HL-60 (cell line): ENCODE measurements at places on chromosomes 4 and X.

- no peak for DNase-seq
Observed at GRCh38 chr4:174222266-174222872, 61.1 kb downstream of the FBXO8 start.

GRCh38 chrX:136747003-136747986 lies 33.4 kb downstream of the ARHGEF6 start:
- DNase-seq: no peak

GRCh38 chr4:89981789-89982334 lies 87.2 kb downstream of the MMRN1 start:
- no peak for DNase-seq

- no peak for DNase-seq
Observed at GRCh38 chr4:152588869-152589268, 53.0 kb upstream of the FBXW7 start.

DNA sequence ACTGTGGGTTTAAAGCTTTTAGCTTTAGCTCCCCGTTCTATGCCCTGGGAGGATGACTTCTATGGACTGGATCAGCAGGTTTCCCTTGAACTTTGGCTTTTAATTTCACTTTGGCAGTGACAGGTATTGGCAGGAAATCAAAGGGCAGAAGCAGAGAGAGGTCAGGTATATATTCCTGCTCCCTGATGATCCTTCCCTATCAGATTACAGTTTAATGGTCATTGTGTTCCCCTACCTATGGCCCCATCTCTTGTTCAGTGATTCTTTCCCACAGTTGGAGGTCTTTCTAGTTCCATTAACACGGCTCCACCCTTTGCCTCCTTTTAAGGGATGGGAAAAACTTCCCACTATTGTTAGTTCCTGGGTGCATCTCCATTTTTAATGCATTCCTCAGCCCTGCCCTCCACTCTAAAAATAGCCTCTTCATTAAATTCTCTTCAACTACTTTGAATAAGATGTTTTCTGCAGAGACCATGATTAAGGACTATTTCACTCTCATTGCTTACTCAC lies 107.8 kb upstream of the TMEM47 start:
- no peak for DNase-seq

DNA sequence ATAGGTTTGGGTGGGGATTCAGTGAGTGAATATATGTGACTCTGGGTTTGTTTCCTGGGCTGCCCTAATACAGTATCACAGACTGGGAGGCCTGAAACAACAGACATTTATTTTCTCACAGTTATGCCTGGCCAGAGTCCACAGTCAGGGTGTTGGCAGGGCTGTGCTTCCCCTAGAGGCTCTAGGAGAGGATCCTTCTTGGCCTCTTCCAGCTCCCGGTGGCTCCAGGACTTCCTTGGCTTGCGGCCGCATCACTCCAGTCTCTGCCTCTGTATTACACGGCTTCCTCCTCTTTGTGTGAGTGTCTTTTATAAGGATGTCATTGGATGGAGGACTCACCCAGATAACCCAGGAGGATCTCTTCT lies 5.2 kb upstream of the JAKMIP1 start:
- DNase-seq: no peak

DNA sequence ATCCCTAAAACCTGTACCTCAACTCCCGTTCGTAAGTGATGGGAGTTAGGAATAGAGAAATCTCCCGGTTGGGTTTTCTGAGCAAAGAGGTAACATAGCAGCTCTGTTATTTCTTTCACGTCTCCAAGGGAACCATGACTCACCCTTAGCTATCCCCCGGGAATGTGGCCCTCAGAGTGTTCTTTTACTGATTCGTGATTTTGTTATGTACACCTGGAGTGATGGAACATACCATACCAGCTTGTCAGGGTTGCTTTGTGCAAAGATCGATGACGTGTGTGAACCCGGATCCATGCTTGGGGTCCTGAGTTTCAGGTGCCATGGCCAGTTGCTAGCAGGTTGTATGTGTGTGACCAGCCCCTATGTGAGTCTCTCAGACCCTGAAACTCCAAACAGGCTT lies 52.6 kb downstream of the HPRT1 start:
- no peak for DNase-seq

- DNase-seq: no peak
Observed at GRCh38 chr4:63663870-63664269, 745.4 kb downstream of the TECRL start.

GRCh38 chrX:5449323-5449722 lies 779.3 kb downstream of the NLGN4X start:
- no peak for DNase-seq

DNA sequence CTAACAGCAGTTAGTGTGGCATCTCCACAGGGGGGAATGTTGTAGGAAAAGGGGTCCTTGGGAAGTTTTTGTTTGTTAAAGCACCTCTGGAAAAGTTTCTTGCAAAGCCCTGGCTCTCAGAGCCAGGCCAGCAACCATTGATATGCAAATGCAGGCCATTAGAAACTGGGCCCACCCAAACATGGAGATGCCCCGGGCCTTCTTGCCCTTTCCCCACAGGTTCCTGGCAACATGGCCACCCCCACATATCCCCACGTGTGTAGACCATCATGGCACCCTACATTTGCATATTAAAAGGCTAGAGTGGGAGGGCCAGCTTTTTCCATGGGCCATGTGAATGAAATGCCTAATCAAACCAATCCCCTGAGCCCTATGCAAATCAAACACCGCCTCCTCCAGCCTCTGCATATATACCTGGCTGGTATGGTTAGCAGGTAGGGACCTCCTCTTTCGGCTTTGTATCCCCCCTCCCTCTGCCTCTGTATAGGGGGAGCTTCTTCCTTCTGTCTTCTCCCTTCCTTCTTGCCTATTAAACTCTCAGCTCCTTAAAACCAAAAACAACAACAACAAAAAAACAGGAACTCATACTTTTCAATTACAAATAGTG lies 44.0 kb upstream of the ZCCHC13 start:
- no peak for DNase-seq

GRCh38 chr4:134421734-134422133 lies 220.1 kb upstream of the PABPC4L start:
- no peak for DNase-seq

GRCh38 chrX:47078129-47079043 lies at the start of gene RGN:
TSS of gene RGN (plus strand) at chrX:47078443. CDS start at chrX:47081145, 2,702 bp downstream.
- no peak for DNase-seq

- DNase-seq: no peak
Observed at GRCh38 chr4:152258391-152258790, 277.5 kb downstream of the FBXW7 start.

DNA sequence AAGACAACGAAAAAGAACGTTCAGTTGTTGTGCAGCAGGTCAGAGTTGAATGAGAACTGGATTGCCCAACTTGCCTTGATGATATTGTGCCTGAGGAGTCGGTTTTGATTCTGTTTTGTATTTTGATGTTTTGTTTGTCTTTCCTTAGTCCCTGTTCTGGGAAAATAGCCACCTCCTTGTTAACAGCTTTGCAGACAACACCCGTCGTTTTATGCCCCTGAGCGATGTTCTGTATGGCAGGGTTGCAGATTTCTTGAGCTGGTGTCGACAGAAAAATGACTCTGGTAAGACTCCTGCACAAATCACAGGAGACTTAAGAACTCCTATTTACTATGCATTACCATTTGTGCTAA lies 4.5 kb downstream of the BST1 start:
- no peak for DNase-seq

- DNase-seq: no peak
Observed at GRCh38 chr4:11743236-11743635, 314.5 kb upstream of the HS3ST1 start.

DNA sequence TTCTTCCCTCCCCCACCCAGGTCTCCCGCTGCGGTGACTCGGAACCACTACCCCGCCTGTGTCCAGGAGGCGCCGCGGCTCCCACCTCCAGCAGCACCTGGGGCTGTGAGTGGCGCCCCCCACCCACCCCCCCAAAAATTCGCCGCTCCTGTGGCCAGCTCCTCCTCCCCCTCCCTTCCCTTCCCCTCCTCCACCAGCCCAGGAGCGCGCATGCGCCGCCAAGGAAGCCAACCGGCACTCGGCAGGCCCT lies 278 bp downstream of the CLOCK start:
- no peak for DNase-seq

DNA sequence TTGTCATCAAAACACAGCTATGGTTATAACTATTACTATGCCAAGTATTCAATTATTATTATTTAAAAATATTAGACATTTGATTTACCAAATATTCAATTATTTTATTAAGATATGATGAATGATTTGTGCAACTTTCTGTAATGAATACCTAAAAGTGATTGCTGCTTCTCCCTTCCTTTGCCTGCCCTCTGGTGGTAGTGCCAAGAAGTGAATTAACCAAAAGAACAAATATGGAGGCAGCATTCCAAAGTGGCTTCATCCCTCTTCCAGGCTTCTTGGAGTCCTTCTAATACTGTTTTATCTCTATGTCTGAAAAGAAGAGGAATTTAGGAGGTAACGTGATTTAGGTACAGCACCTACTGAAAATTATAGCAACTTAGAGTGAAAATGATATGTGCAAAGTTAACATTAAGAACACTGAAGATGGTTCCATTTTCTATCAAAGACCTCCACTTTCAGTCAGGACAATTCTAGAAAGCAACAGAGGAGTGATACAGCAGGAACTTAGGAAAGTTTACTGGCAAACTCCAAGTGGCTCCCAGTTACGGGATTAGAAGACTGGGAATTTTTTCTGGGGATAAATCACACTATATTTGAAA lies 43.0 kb downstream of the ENPEP start:
- no peak for DNase-seq

GRCh38 chrX:7334253-7334935 lies 186.4 kb upstream of the PUDP start:
- no peak for DNase-seq

DNA sequence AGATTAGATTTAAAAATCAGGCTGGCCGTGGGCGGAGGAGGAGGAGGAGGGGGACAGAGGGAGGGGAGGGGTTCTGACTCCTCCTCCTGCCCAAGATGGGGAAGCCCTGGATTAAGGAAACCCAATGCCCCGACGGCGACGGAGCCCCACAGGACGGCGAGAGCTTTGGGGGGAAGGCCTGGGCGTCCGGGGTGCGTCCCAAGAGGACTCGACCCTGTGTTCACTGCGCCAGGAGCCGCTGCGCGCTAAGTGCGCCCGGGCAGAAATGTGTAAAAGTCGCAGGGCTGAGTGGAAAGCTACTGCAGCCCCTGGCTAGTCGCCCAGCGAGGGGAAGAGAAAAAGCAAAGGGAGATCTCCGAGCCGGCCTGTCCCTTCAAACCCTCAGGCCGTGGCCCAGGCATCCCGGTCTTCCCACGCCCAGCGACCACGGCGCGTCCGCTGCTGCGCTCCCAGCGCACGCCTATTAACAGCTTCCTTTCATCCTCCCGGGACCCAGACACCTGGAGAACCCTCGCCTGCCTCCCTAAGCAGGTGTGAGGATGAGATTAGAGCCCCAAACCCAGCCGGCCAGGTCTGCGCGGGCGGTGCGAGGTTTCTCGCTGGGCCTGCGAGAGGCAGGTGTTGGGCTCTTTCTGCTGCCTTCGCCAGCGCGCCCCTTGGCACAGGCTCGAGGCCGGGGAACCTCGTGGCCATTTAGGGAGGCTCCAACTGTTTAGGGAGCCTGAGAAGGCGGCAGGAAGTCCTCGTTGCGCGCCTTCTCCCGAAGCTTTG lies 1.4 kb upstream of the RPS6KA3 start:
- no peak for DNase-seq

DNA sequence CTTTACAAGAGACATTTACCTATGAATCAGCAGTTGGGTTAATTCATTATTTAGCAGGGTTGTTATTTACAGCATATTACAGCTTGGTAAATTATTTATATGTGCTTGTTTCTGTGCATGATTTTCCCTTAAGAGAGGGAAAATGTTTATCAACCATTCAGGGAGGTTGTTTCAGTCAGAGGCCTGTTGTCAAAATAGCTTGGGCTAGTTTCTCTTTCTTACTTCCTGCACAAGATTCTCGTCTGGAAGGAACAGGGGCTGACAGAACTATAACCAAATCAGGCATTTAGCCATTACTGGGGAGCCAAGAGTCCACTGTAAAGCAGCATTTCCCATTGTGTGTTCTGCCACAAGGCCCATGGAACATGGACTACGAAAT lies 135.8 kb downstream of the HS6ST2 start:
- no peak for DNase-seq

- DNase-seq: no peak
Observed at GRCh38 chr4:156291317-156291716, 337.7 kb upstream of the CTSO start.

DNA sequence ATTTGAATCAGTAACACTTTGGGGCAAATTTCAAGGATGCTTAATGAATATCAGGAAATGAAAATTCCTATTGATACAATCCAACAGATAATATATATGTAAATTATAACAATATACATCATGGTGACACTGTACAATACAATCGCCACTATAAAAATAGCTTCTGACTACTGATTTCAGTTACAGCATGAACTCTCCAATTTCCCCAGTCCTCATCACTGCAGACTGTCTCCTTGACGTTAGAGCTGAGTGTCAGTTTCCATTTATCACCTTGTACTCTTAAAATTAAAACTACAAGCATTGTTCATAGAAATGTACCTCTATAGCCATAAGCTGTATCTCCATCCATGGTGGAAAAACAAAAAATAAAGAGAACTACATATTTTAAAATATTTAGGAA lies 23.4 kb downstream of the TBC1D9 start:
- DNase-seq: no peak

- DNase-seq: no peak
Observed at GRCh38 chr4:152281822-152282221, 254.1 kb downstream of the FBXW7 start.

- no peak for DNase-seq
Observed at GRCh38 chr4:67103001-67103747, 442.1 kb downstream of the CENPC start.

DNA sequence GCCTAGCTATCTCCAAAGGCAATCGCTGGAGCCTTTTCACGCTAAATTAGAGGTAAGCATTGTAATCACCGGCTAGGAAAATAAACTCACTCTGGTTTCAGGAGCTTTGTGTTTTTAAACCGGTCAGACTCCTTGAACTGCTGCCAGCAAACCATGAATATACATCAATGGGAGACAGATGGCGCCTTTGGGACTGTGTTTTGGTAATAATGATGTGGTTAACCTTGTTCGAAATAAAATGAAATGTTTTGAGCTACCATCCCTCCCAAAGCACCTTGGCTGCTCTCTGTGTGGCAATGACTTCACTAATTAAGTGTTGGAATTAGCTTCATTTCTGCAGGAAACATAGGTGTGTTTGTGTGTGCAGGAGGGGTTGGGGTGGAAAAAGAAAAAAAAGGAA lies 65.3 kb downstream of the CLNK start:
- no peak for DNase-seq

- DNase-seq: peak; percentile 34
Observed at GRCh38 chr4:16192631-16193518, 33.4 kb downstream of the TAPT1 start.

- DNase-seq: no peak
Observed at GRCh38 chr4:125389713-125390112, 75.0 kb downstream of the FAT4 start.

DNA sequence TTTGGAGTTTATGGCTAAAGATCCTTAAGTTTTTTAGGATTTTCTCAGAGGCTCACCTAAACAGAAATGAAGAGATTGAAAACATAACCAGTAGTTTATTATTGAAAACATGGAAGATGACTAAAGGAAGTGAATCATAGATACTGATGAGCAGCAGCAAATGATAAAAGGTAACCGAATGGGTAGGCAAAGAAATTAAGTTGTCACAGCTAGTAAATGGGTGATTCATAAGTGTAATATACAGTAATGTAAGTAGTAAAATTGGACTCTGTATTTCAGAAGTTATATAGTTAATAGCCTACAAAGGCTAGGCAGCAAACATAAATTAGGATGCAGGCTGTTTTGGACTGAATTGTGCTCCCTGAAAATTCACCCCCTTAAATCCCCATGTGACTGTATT lies 59.0 kb upstream of the ADGRA3 start:
- no peak for DNase-seq
